ENCODE measurements at places on chromosomes 2 and 18.

DNA sequence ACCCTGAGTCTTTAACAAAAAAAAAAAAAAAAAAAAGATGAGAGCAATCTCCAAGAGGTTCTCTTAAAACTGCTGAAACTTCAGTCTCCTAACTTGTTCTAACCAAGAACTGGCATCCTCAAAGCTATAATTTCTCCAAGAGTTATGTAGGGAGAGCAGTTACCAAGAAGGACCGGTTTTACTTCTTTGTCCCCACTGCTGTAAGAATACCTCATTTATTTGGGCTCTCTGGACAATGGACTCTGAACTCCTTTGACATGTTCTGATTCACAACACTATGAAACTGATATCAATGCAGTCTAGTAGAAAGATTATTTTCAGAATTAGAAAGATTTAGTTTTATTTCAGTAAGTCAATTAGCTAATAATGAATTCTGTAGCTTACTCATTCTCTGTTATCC, 84.5 kb upstream of the DTNB start:
- DNase-seq = no peak

DNA sequence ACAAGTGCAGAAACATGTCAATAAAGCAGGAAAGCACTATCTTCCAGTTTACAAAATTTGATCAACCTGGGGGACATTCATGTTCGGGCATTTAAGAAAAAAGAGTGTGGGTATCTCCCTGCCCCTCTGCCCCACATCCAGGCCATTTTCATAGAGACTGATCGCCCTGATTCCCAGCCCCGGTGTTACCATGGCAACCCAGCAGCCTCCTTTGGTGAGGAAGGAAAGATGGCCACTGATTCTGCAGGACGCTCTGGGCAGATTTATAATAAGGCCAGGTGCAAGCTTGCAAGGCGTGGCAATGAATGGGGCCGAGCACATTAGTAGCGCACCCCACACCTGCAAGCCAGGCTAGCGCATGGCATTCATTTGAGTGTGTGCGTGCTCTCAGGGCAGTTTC, 36.7 kb upstream of the ARL4C start:
- peak; percentile 79 for DNase-seq

DNA sequence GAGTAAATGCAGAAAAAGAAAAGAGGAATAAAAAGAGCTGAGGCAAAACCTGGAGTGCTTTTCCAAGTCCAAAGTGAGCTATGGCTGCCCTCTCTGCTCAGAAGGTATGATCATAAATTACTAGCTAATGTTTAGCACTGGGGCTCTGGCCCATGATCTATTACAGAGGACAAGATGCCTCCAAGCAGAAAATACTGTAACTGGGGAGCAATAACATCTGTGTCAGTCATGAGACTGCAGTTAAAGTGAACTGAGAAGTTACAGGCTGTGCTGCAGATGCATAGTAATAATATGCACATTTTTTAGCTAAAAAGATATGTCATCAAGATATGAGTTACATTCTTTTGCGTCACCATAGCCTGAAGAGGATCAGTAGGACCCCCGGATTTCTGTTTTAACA, 209.4 kb upstream of the RBBP8 start:
- no peak for DNase-seq

GRCh38 chr18:8734496-8734895, 29.1 kb downstream of the MTCL1 start:
- DNase-seq = no peak

GRCh38 chr2:18976168-18976961, 382.1 kb downstream of the OSR1 start:
- no peak for DNase-seq

GRCh38 chr2:182463760-182464159, 36.9 kb upstream of the PDE1A start:
- no peak for DNase-seq

DNA sequence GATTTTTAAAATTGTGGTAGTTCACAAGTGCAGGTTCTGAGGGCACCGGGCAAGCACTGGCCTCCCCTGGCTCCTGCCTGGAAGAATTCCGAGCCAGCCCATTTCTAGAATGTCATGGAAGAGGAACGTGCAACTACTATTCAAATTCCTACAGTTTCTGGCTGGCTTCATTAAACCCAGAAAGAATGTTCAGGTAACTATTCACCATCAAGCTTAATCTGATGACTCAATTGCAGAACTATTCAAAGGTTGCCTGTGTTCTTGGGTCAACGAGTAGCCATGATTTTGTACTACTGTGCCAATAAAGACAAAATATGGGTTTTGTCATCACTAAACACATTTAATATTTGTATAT, 14.3 kb upstream of the MFF start:
- no peak for DNase-seq

- no peak for DNase-seq
These were observed 143.6 kb upstream of the PXDN start for GRCh38 chr2:1887915-1888314.

DNA sequence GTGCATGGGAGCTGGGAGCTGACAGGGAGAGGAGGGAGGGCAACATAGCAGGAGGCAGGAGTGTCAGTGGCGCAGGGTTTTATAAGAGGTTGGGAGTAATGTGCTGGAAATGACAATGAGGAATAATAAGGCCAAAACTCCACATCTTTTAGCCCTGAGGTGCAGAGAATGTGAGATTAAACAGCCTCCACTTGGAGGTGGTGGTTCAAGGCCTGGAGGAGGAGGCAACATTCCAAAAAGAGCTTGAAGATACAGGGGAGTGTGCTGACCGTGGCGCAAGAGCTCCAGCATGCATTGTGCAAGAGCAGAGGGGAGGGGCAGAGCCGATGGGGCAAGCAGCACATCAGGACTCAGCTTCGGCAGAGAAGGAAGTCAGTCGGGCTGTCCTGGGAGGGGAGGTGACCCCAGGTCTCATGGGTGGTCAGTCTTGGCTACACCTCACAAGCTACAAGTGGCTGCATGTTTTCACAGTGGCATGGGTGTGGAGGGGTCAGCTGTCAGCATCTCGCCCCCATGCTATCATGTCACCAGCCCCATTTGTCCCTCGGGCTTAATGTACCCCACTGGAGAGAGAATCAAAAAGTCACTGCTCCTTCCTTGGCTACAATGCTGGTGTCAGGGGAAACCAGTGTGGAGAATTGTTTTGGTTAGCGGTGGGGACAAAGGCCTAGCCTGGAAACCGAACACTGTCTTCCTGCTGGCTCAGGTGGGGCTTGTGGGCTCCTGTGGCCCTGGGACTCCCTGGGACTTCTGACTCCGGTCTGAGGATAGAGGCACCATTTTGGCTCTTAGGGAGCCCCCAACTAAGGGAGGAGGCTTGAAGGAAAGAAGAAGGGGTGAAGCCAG, 208.0 kb downstream of the ZFP36L2 start:
- DNase-seq = no peak

DNA sequence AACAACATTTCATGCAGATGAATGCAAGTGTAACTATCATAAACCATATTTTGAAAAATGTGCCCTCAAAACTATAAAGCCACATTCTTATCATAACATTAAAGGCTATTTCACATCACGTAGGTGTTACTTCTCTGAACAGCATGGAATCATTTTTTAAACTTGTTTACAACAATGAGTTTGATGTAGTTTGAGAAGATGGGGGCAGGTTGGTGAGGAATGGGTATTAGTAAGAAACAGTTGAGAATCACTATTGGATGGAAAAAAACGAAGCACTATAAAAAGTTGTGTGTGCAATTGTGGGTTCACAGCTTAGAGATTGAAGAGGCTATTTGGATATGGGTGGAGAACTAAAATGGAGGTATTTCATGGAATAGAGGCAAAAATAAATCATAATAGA, 569.1 kb downstream of the ARHGAP15 start:
- DNase-seq = no peak

DNA sequence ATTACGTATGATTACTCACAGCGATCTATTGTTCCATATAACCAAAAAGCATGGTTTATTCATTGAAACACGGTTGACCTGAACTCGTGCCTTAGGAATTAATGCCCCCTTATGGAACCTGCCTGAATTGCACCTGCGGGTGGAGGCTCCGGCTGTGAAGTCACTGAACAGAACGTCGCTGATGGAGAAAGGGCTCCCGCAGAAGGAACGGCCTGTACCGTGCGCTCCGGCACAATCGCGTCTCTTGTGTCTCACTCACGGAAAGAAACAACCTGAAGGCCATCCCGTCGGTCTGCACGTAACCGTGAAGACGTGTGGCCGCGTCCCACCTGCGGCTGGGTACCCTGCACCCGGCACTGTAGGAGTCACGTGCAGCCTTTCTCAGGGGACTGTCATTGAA, 133.1 kb downstream of the NFATC1 start:
- DNase-seq = no peak

DNA sequence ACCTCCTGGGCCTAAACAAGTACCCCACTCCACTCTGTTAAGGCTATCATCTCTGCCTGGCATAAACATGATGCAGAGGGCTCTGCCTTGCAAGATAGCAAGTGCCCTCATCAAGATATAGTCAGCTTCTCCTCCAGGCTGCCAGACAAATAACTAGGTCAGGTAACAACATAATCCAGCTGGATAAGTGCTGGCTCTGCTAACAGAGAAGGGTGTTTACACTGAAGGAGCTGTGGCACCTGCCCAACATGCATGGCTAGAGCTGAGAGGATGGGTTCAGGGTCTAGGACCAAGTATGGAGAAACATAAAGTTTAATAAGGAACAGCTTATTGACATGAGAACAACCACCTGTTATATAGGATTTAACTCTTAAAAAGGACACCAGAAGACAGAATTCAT, 42.8 kb downstream of the DLGAP1 start:
- DNase-seq = no peak

- no peak for DNase-seq
These were observed 24.9 kb upstream of the COL5A2 start for GRCh38 chr2:189204322-189204941.

Measured in NCI-H1417 treated with DMSO at 0.1 percent for 48 hours (cell line).